ENCODE measurements at places on chromosomes 13 and 19. TPM values are rescaled to one million over a fixed set of nuclear protein-coding genes. Genes with fewer than 3 reads are reported as not detected.

The ATP8B3 gene
- total RNA-seq, result 1.8 TPM

DNA sequence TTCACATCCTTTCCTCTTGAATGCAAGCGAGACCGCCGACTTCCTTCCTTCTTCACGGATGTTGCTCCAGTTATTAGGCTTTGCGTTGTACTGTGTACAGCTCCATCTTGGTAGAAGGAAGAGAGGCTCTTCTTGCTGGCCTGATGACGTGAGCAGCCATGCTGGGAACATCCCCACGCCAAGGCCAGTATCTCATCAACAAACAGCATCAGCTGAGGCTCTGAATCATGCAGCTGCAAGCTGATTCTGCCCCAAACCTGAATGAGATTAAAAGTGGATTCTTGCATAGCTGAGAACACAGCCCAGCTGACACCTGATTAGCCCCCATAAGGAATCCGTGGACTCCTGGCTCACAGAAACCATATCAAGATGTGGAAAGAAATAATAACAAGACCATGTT is 809.6 kb downstream of the EFNB2 start:
- DNase-seq, result no peak

DNA sequence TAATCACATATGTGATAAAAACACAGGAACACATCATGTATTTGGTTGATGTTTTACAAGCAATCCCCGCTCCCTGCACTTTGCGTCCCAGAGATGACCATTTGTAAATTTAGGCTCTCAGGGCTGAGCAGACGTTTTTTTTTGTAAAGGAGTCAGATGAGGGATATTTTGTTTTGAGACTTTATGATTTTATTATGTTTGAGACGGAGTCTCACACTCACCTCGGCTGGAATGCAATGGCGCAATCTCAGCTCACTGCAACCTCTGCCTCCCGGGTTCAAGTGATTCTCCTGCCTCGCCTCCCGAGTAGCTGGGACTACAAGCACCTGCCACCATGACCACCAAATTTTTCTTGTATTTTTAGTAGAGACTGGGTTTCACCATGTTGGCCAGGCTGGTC is 1.4 kb downstream of the TLE6 start:
- DNase-seq, result no peak

The PVR gene
- 3.8 TPM for total RNA-seq

The NOP53 gene
- total RNA-seq, result 882 TPM

The SLC25A41 gene
- 0.96 TPM for total RNA-seq

DNA sequence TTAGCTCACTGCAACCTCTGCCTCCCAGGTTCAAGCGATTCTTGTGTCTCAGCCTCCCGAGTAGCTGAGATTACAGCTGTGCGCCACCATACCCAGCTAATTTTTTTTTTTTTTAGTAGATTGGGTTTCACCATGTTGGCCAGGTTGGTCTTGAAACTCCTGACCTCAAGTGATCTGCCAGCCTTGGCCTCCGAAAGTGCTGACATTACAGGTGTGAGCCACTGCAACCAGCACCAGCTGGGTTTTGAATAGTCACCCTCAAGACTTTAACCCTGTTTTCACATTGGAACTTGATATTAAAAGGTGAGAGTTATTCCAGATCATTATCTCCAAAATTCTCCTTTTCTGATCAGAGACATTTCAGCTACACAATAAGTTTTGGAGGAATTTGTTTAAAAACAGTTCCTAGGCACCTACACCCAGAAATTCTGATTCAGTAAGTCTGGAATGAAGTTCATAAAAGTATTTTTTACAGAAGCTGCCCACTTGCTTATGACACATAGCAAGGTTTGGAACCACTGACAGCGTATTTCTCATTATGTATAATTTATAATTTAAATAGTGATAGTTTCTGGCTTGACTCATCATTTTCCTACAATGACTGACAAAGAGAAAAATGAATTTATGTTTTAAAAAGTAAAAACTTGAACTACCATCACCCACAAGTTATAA is 417.3 kb downstream of the DIAPH3 start:
- no peak for DNase-seq
